ENCODE measurements at places on chromosomes 6 and 20.

DNA sequence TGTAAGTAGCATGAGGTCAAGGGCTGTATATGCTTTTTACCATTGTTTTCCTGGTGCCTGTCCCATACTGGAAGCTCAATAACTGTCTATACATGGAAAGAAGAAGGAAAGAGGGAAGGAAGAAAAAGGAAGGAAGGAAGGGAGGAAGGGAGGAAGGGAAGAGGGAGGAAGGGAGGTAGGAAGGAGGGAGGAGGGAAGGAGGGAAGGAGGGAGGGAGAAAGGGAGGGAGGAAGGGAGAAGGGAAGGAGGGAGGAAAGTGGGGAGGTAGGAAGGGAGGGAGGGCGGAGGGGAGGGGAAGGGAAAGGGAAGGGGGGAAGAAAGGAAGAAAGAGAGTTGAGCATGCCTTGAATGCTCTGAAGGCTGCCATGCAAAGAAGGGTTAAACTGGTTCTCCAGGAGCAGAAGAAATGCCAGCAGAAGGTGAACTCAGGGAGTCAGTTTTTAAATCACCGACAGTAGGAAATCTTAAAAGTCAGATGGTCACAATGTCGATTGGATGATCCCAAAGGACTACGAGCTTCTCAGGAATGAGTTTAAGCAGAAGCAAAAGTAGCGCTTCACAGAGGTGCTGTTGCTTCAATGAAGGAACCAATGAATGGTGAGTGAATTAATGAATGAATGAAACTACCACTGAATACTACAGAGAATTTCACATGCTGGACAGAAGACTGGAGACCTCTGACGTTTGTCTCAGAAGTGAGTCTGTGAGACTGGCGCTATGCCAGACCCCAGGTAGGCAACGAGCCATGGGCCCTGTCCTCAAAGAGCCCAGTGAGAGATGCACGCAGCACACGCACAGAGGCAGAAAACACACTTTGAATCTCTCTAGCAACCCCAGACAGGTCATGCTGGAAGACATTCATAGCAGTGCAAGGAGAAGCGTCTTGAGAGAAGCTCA, 117.6 kb downstream of the MRPL14 start:
- DNase-seq = no peak

DNA sequence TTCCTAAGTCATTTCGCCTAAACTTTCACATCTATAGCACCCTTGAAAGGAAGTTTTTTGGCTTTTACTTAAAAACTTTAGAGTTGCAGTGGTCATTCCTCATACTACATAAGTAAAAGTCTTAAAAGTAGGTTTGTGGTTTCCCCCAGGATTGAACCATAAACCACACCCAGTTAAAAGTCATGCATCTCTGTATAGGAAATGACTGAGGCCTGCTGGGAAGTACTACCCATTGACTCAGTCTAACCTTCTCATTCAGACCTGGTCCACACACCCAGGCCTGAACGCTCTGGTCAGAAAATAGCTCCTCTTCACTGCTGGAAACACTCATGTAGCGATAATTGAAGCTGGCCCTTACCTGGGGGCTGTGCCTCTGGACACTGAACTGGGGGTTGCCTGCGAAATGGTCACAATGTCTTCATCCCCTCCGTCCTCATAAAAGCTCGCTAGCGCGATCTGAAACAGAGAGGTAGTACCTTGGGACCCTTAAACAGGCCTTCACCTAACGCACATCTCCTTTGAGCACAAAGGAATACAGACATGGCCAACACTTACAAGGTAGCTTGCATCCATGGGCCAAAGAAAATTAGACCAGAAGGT, 2.6 kb downstream of the NSFL1C start:
- DNase-seq = no peak

- DNase-seq = no peak
Measured at GRCh38 chr20:38172408-38172807, 7.3 kb upstream of the TGM2 start.

GRCh38 chr6:119147101-119148053, 68.9 kb upstream of the FAM184A start:
- DNase-seq = no peak

GRCh38 chr6:14966906-14967711, 278.8 kb upstream of the JARID2 start:
- DNase-seq = no peak

- no peak for DNase-seq
Measured at GRCh38 chr6:1624851-1625781, 15.4 kb downstream of the FOXC1 start.

DNA sequence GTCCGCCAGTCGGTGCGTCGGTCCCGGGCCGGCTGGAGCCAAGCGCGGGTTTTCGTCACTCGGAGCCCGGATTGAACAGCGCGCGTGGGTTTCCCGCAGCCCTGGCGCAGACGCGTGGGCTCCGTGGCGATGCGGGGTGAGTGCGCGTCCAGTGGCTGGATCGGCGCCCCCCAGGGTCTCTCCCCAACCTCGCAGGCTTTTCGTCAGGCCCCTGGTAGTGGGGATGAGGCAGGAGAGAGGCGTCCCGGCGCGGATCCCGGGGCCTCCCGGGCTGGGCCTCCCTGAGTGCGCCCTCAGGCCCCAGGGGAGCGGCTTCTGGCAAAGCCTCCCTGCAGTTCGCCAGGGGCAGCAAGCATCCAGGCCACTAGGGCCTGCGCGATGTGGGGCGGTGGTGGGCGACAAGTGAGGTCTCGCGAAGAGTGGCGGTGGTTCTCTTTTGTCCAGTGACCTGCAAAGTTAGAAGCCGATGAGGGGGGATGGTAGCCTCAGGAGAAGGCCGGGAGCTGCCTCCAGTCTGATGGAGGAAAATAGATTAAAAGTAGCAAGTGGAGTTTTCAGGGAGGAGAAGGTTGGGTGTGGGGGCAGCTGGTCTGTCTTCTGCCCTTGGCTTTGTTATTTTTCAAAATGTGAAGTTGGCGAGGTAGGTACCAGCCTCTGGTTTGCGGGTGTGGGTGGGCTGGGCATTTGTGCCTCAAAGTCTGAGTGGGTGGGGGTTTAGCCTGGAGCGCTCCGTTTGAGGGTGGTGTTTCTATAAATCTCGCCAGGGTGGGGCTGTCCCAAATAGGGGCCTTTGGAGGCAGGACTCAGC, 1.6 kb downstream of the TOX2 start:
- no peak for DNase-seq

GRCh38 chr6:170112583-170112860, 178.4 kb downstream of the DLL1 start:
- no peak for DNase-seq

- DNase-seq = no peak
Measured at GRCh38 chr6:32940656-32941213, at the start of gene HLA-DMB. HLA-DMB (minus strand) TSS chr6:32941028; CDS start chr6:32940807, 221 bp downstream.

DNA sequence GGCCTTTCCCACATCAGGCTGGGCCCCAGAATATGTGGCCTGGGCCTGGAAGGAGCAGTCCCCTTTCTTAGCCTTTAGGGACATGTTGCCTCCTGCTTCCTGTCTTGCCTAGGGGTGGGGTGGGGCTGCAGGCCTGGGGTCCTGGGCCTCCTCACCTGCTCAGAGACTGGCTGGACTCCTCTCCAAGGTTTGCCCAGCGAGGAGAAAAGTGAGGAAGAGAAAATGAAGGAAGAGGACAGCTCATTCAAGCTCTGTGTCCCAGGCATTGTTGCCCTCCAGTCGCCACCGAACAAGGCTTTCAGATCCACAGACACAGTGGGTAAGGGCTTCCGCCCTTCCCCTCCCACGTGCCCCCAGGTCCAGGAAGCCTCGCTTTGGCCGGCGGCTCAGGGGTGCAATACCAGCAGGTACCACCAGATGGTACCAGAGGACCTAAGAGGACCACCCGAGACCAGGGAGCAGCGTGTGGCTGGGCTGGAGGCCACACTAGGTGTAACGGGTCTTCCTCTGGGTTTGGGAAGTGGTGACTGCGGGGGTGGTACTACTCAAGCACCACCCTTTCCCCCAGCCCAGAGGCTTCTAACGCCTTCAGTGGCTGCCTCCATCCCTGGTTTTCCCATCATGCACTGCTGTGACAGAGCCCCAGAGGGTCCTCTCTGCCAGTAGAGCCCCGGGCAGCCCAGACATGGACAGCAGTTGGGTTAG, 5.5 kb upstream of the BAK1 start:
- peak; percentile 73 for DNase-seq

GRCh38 chr6:40701352-40702007, 114.3 kb upstream of the LRFN2 start:
- DNase-seq = no peak

Data from activated T-helper 1 cell treated with anti-CD3 and anti-CD28 coated beads, Interleukin-2, amount 50 U/mL, for 16 hours (primary cell).